Kidney (tissue), 22 donors: ENCODE measurements at places on chromosomes 6 and 20. TPM values are rescaled to one million over a fixed set of nuclear protein-coding genes. Genes with fewer than 3 reads are reported as not detected.

The SLC16A10 gene
- 3.7 TPM for total RNA-seq

The FBXO5 gene
- total RNA-seq: 4.5 TPM

The SIRPD gene
- total RNA-seq: 0.35 TPM

DNA sequence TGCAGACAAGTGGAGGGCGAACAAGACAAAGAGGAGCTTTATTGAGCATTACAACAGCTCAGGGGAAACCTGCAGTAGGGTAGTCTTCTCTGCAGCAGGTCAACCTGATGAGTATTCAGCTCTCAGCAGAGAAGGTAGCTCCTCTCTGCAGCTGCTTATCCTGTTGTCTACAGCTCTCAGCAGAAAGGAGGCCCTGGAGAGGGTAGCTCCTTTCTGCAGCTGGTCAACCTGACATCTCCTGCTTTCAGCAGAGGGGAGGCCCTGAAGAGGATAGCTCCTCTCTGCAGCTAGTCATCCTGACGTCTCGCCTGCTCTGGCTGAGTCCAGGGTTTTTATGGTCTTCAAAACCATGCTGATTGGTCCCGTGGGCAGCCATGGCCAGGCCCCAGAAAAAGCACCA lies 113.6 kb downstream of the CD24 start:
- no peak for DNase-seq

DNA sequence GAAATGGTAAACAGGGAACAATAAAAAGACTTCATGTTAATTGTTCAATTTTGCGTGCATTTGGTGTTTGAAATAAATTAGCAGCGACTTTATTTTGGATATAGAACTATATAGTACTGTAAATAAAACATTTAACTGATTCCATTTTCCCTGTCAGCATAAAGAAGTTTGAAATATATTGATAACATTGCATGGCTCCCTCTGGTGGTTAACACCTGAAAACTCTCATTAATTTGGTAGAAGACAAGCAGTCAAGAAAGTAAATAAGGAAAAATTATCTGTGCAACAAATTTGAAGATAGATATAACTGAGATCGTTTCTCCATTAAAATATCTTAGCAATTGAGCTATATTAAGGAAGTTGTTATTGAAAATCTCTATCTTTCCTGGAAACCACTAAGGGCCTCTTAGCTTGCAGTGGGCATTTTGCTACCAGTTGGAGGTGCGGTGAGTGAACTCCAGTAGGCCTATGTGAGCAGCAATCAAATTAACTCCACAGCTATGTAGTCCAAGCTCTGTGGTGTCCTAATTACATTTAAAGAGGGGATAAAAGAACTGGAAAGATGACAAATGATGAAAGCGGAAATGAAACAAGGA lies 435.7 kb upstream of the FKBP1C start:
- DNase-seq: no peak

DNA sequence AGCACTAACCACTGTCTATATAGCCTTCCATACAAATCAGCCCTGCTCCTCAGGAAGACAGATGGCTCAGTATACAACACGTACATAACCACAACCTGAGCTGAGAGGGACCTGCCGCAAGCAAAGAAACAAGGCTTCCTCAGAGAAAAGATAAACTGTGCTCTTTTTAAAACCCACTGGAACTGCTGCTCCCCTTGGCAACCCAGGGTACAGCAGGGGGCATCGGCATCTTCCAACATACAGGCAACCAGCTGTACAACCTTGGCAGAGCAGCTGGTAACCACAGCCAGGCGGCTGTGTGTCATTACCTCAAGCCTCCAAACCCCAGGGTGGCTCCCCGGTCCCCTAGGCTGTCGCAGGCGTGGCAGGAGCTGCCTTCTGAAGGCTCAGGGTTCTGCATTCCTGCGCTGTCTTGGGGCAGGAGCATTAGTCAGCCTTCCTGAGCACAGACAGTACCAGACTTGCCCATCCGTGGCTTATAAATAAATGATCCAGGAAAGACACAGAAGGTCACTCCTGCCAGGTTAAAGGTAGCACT lies 249.5 kb downstream of the ADGRG6 start:
- DNase-seq: no peak

DNA sequence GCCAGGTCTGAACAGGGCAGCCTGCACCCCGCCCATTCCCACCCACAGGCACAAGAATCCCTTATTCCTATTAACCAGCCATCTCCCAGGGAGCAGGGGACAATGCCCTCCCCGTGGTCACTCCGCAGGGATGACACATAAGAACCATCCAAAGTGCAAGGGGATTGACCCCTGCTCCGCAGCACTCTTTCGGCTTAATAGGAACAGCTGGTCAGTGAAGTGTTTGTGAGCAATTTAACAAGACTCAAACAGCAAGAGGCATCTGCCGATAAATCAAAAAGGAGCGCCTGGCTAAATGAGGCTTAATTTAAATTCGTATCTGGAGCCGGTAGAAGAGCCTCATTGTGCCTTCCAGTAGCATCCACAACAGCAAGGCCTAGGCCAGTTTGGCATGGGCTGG lies 389.4 kb downstream of the RNGTT start:
- no peak for DNase-seq

GRCh38 chr6:150636808-150637207 lies 37.1 kb downstream of the PLEKHG1 start:
- no peak for DNase-seq
